ENCODE measurements at places on chromosomes 11 and 22.

DNA sequence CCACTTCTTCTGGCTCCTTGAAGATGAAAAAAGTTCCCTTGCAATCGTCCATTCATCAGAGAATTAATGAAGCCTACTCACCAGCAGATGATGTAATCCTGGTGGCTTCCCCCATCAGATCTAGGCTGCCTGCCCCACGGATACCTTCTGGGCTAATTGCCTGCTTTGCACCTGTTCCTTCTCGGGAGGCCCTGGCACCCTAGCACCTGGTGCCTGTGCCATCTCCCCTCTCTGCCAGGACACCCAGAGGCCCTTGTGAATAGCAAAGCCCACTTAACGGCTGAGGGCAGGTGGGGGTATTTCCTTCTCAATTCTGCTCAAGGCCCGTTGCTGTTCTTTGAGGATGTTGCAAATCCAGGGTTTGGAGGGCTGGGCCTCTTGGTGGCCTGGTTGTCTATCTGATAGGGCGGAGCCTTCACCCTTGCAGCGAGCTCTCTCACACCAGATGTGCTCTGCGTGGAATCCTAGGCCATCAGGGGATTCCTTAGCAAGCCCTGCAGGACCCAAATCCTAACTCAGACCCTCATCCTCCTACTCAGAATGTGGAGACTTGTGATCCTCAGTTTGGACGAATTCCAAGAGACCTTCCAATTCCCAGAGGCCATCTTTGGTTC lies at the start of gene LMO2:
Gene LMO2, minus strand, starts transcription at position 363 of the 614 bp plus-strand sequence. CDS start 22,360 bp downstream, outside the sequence.
- no peak for DNase-seq

- no peak for DNase-seq
These were observed 8.4 kb downstream of the SELENOO start for GRCh38 chr22:50208939-50209892.

- DNase-seq = no peak
These were observed 48.6 kb upstream of the OLFML1 start for GRCh38 chr11:7436657-7437056.

GRCh38 chr11:65136515-65137096 lies 2.3 kb upstream of the SYVN1 start:
- DNase-seq = no peak

- DNase-seq = no peak
These were observed 744 bp upstream of the MCM5 start for GRCh38 chr22:35399114-35399677.

- DNase-seq = no peak
These were observed 4.5 kb upstream of the KCNE3 start for GRCh38 chr11:74471668-74472429.

GRCh38 chr11:64767344-64768299 lies 7.8 kb upstream of the PYGM start:
- DNase-seq = peak; percentile 70

GRCh38 chr11:126113515-126113957 lies 50.9 kb upstream of the CDON start:
- DNase-seq = no peak

DNA sequence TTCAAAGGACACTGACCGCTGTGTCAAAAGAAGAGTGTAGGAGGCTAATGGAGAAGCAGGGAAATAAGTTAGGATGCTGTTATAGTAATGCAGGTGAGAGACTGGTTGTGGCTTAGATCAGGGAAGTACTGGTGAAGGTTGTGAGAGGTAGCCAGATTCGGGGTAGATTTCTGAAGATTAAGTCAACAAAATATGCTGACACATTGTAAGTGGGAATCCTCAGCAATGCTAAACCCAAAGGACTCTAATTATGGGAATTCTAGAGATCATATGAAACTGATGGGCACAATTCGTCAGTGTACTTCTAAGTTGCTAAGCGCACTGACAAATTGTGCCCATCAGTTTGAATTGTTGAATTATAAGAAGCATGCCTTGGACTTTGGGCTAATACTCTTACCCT lies 10.0 kb downstream of the ZNF143 start:
- no peak for DNase-seq

- DNase-seq = no peak
These were observed 2.3 kb downstream of the ADORA2A start for GRCh38 chr22:24429411-24430365.

- no peak for DNase-seq
These were observed 49.6 kb downstream of the BARX2 start for GRCh38 chr11:129425214-129425613.

GRCh38 chr11:8790968-8791367 lies 108.4 kb downstream of the RPL27A start:
- DNase-seq = no peak

GRCh38 chr11:110374921-110375320 lies 54.8 kb upstream of the FDX1 start:
- DNase-seq = no peak

DNA sequence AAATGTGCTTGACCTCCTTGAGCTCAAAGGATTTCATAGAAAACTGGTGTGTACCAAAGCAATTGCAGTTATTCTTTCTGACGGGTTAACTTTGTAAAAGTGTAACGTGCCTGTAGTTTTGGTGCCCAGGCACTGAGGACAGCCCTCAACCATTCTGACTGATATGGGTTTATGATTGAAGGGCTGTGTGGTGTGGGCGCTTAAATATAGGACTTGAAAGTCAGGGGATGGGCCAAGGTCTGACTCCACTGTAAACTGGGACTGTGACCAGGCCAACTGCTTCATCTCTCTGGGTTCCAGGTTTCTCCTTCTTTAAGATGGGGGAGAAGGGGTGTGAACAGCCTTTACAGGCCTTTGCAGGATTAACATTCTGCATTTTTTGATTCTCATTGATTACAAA lies 191.1 kb upstream of the ARHGAP20 start:
- no peak for DNase-seq

DNA sequence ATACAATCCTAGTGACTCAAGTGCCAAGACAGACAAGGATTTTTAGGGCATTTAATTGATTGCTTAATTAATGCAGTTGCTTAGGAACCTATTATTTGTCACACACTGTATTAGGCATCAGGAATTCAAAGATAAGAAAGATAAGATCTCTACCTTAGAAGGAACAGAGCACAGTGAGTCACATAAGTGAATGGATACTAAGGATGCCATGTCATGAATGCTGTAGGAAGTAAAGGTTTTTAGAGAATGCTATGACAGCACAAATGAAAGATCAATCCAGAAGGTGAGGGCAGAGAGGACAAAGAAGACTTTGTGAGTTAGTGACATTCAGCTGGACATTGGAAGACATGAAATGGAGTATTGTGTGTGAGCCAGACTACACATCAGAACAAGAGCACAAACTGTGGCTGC lies 147.9 kb upstream of the DDI1 start:
- no peak for DNase-seq

DNA sequence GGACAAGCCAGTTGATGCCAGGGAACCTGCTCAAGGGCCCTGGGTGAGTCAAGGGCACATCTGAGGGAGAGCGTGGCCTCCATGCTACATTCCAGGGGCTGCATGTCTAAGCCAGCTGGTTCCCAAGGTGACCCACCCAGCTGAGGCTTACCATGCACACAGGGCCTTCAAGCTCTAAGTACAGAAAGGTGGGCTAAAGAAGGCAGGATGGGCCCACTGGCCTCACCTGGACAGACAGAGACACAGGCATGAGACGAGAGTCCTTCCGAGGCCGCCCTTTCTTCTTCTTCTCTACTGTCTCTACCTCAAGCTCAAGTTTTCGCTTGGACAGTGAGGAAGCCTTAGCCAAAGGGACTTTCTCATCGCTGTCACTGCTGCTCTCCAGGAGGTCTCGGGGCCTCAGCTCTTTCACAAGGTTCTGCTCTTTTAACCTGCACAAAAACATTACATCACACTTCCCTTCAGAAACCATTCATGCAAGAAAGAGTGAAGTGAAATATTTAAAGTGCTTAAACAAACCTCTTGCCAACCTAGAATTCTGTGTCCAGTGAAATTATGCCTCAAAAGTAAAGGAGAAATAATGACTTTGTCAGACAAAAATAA lies 69.9 kb downstream of the HIRA start:
- DNase-seq = no peak

DNA sequence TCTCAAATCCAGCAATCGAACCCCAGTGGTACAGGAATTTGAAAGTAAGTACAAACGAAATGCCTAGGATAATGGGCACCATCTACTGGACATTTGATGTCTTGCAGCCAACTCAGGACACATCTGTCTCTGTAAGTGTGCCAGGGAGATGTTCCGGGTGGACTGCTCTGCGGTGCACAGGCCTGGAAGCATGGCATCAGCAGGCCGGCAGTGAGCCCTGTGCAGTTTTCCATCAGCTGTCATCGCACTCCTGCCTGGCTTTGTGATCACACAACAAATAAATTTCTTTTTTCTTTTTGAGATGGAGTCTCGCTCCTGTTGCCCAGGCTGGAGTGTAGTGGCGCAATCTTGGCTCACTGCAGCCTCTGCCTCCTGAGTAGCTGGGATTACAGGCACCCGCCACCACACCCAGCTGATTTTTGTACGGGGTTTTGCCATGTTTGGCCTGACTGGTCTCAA lies 71.0 kb downstream of the JAM3 start:
- DNase-seq = peak; percentile 8

GRCh38 chr11:43962383-43963278 lies 20.2 kb downstream of the C11orf96 start:
- no peak for DNase-seq

DNA sequence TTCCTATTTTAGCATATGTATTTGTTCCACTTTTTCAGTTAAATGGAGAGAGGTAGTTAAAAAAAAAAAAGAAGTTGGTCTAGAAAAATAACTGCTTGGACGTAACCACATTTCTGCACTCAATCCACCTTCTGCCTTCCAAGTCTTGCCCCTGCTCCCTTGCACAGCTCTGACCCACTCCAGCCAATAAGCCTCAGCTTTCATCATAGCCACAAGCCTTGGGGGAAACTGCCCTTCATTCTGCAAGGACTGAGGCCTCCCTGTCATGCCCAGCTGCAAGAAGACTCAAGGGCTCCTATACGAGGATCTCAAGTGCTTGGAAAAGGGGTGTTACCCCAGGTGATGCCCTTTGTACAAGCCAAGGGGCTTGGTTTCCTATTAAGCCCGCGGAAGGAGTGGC lies 36.0 kb upstream of the OAF start:
- DNase-seq = no peak

DNA sequence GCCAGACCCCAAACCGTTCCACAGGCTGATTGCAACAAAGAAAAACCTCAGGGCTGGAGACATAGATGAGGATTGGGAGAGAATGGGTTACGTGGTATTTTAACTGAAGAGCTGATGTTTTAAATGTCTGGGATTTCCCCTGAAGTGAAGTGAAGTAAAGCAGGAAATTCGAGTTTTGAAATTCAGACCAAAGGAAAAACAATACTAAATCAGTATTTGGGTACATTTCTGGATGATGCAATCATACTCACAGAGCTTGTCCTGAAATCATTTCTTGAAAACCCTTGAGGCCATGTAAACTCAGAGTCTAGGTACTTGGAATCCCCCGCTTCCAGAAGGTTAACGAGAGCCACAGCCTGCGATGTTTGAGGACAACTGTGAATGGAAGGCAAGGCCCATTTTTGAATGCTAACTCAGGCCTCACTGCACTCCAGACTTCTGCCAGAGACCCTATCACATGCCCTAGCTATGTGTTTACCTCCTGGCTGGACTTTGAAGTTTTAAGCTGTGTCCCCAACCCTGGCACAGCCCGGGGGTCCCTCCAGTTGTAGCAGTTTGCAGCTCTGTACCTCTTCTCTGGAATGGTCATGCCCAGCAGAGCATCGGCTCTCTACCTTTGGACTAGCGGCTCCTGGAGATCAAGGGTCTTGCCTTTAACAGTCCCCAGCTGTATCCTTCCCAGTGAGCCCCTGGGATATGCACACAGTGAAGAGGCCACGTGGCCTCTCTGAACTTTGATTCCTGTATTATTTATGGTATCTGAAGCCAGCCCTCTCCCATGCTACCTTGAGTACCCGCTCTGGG lies 5.4 kb upstream of the FTH1 start:
- no peak for DNase-seq

GRCh38 chr22:41347066-41347859 lies 34.5 kb upstream of the TEF start:
- DNase-seq = no peak

GRCh38 chr11:105636496-105636895 lies 26.6 kb downstream of the GRIA4 start:
- no peak for DNase-seq

- DNase-seq = no peak
These were observed 78.7 kb upstream of the PPARA start for GRCh38 chr22:46071451-46072109.

- DNase-seq = no peak
These were observed 10.5 kb downstream of the PTDSS2 start for GRCh38 chr11:460331-461199.

DNA sequence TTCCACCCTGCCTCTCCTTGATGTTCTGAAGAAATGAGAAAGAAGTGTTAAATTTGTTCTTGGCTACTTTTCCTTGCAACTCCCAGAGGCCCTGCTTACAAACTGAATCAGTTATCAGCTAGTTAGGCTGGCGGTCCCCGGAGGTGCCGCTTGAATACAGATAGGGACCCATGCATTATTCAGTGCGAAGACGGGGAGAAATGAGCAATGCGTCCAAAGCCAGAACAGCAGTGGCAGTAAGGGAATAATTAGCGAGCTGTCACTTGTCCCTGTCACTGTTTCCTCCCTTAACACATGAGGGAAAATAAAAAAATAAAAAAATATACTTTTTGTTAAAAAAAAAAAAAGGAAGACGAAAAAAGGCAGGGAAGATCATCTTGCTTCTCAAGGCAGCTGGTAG lies 528.1 kb downstream of the MN1 start:
- no peak for DNase-seq

GRCh38 chr22:23801886-23802377 lies 15.2 kb downstream of the SMARCB1 start:
- DNase-seq = no peak

GRCh38 chr11:59186130-59186594 lies 14.2 kb downstream of the DTX4 start:
- no peak for DNase-seq

- DNase-seq = no peak
These were observed 150.3 kb upstream of the E2F8 start for GRCh38 chr11:19391026-19391425.

DNA sequence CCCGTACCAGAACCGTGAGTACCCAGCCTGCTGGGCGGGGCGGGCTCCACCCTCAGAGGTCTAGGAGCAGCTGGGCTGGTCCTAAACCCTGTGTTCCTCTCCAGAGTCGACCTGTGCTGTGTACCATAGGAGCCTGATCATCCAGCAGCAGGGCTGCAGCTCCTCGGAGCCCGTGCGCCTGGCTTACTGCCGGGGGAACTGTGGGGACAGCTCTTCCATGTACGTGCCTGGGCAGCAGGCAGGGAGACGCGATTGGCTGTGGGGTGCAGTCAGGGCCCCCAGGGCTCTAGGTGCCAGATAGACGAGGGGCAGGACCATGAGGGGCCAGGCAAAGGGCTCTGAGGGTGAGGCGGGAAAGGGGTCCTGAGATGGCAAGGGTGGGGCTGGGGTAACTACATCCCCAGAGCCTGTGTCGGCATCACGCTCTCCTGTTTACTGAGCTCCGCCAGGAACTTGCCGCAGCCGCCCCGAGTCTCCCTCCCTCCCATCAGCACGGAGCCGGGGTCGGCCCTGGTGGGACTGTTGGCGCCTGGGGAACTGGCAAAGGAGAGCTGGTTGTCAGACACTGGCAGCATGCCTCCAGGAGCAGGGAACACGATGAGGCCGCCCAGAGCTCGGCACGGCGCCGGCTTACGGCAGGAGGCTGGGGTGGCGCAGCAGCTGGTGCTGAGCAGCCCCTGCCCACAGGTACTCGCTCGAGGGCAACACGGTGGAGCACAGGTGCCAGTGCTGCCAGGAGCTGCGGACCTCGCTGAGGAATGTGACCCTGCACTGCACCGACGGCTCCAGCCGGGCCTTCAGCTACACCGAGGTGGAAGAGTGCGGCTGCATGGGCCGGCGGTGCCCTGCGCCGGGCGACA lies 22.9 kb upstream of the MUC5B start:
- no peak for DNase-seq

GRCh38 chr11:76251226-76251575 lies 44.9 kb upstream of the WNT11 start:
- no peak for DNase-seq

All from activated naive CD8-positive, alpha-beta T cell treated with anti-CD3 and anti-CD28 coated beads, Interleukin-2, amount 50 U/mL, for 16 hours (primary cell).